ENCODE measurements at places on chromosomes 2 and 18.
A peak's percentile ranks its signal among the peaks of the same experiment; 100 is the strongest.

DNA sequence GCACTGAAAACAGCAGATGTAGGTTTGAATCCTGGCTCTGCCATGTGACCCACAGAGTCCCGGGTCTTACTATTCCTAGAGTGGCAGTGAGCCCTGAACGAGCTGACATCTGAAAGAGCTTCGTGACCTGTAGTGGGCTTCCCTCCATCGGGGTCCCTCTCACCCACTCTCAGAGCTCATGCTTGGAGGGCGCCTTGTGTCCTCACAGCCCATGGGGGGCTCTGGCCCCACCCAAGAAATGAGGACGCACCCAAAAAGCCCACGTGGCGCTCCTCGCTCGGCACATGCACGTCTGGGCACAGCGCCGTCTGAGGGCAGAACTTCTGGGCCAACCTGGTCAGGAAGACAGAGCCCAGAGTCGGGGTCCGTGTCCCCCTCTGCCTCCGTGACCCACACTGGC, 23.7 kb downstream of the LBH start:
- no peak for DNase-seq

GRCh38 chr2:72981536-72981935, 64.2 kb downstream of the EMX1 start:
- peak; percentile 38 for DNase-seq

DNA sequence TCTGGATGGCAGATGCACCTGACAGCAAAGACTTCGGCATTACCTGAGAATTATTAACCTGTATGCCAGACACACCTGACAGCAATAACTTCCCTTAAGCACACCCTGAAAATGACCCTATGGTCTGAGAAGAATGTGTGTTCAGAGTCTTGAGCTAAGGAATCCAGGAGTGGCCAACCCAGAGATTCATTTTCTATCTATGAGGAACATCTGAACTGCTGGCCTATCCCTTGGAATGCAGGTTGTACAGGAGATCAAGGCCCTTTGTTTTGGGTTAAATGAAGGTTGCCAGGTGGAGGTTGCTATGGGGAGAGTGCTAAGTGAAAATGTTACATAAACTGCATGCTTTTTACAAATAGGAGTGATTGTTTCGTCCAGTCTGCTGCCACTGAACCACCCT, 200.9 kb upstream of the MEIS1 start:
- DNase-seq: no peak

- DNase-seq: peak; percentile 78
These were observed 42.2 kb downstream of the THNSL2 start for GRCh38 chr2:88212251-88212790.

DNA sequence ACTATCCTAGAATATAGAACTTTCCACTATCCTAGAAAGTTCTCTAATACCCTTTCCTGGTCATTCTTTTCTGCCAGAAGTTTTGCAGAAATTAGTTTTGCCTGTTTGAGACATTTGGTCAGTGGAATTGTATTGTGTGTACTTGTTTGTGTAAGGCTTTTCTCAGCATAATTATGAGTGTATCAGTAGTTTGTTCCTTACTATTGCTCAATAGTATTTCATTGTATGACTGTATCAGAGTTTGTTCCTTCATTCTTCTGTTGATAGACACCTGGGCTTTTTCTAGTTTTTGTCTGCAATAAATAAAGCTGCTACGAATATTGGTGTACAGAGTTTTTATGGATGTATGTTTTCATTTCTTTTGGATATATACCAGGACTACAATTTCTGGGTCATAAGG, 27.2 kb downstream of the CCDC138 start:
- DNase-seq: no peak

DNA sequence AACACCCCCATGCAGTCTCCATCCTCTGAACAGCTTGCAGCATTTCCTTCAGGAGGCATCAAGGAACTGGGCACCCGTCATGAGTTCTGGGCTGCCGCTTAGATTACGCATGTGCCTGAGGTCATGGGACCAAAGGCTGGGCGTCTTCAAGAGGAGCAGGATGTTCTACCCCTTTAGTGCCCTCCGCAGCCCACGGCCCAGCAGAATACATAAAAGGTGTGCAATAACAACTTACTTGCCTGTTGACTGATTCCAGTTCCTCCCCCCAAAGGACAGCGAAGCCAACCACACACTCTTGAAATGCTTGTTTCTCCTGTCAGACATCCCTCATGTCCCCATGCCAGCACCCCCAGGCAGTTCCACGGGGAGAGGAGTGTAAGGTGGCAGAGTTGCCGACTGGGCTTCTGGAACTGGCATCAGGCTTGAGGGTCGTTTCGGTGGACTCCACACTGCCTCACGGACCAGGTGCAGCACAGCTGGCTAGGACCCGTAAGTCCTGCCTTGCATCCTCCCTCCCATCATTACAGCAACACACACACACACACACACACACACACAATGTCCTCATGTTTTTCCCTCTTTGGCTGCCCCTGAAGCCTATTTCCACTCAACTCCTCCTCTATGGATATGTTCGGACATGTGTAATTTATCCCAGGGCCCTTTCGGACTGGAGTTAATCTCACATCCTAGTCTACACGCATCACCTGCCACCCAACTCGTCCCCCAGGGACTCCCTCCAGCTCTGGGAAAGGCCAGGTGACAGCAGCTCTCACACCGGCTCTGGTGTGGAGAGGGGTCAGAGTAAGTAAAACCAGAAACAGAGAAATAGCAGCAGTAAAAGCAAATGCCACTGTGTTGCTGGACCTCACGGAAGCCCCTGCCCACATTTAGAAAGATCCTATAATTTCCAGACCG, 200.7 kb downstream of the BCL11A start:
- DNase-seq: no peak

DNA sequence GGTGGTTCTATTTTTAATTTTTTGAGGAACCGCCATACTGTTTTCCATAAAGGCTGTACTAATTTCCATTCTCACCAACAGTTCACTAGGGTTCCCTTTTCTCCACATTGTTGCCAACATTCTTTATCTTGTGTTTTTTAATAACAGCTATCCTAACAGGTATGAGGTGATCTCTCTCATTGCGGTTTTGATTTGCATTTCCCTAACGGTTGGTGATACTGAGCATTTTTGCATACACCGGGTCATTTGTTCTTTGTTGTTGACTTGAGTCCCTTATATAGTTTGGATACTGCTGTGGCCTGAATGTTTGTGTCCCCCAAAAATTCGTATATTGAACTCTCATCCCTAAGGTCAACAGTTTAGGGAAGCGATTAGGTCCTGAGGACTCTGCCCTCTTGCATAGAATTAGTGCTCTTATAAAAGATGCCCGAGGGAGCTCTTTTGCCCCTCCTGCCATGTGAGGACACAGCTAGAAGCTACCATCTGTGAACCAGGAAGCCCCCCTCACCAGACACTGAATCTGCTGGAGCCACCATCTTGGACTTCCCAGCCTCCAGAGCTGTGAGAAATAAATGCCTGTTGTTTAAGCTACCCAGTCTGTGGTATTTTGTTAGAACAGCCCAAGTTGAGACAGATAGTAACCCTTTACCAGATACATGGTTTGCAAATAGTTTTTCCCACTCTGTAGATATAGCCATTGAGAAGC, 4.7 kb downstream of the IMP4 start:
- DNase-seq: no peak

DNA sequence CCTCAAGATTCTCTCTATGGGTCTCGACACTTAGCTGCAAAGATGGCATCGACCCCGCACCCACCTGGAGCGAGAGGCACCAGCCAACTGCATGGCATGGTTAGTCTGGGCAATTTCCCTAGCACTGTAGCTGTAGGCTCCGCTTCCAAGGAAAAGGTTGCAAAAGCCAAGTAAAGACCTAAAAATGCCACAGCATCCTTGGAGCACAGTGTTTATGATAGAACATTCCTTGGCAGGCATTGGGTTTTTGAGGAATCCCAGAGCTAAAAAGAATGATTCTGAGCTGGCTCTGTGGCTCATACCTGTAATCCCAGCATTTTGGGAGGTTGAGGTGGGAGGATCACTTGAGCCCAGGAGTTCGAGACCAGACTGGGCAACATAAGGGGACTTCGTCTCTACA, 22.9 kb downstream of the QPCT start:
- DNase-seq: no peak

DNA sequence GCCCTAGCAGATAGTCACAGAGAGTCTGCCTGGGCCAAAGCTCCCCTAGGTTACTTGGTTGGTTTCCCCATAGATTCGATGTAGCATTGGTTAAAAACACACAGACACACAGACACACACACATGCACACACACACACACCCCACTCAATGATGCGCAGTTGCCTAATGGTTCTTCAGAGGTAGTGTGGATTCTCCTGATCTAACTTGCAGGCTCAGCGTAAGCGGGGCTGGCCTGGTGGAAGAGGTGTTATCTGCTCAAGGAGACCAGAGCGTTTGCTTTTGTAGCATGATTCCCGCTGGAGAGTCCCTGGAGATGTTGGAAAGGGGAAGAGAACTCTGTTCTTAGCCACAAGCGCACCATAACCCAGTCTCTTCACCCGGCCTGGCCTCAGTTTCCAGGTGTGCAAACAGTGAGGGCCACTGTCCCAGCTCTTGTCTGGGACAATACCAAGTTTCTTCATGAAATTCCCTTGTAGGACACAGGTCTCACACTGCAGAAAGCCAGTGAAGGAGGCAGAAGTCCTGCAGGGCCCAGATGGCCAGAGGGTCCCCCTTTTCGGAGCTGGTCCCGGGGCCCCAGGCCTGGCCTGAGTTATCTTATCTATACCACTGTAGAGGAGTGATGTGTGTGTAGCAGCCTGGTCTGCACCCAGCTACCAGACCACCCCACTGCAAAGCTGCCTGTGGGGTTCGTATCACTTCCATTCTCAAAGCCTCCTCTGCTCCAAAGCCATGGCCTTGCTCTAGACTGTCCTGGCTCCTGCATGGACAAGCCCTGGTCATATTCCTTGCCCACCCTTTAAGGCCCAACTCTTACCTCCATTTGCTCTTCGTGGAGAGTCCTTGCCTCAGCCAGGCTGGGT, 3.7 kb downstream of the ACKR3 start:
- DNase-seq: no peak

- peak; percentile 88 for DNase-seq
These were observed 52.8 kb upstream of the IL1RL1 start for GRCh38 chr2:102258386-102259074.

GRCh38 chr2:222434204-222434603, 9.9 kb downstream of the SGPP2 start:
- no peak for DNase-seq

DNA sequence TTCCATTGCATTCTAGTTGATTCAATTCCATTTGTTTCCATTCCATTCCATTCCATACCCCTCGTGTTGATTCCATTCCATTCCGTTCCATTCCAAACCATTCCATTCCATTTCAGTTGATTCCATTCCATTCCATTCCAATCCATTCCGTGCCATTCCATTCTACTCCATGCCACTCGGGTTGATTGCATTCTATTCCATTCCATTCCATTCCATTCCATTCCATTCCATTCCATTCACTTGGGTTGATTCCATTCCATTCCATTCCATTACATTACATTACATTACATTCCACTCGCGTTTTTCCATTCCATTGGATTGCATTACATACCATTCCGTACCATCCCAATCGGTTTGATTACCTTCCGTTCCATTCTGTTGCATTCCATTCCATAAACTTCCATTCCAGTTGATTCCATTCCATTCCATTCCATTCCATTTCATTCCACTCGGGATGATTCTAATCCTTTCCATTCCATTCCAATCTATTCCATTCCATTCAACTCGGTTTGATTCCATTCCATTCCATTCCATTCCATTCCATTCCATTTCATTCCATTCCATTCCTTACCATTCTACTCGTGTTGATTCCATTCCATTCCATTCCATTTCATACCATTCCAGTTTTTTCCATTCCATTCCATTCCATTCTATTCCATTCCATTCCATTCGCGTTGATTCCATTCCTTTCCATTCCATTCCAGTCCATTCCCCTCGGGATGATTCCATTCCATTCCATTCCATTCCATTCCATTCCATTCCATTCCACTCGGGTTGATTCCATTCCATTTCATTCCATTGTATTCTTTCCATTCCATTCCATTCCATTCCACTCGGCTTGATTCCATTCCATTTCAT, 1140.4 kb downstream of the RPIA start:
- no peak for DNase-seq

DNA sequence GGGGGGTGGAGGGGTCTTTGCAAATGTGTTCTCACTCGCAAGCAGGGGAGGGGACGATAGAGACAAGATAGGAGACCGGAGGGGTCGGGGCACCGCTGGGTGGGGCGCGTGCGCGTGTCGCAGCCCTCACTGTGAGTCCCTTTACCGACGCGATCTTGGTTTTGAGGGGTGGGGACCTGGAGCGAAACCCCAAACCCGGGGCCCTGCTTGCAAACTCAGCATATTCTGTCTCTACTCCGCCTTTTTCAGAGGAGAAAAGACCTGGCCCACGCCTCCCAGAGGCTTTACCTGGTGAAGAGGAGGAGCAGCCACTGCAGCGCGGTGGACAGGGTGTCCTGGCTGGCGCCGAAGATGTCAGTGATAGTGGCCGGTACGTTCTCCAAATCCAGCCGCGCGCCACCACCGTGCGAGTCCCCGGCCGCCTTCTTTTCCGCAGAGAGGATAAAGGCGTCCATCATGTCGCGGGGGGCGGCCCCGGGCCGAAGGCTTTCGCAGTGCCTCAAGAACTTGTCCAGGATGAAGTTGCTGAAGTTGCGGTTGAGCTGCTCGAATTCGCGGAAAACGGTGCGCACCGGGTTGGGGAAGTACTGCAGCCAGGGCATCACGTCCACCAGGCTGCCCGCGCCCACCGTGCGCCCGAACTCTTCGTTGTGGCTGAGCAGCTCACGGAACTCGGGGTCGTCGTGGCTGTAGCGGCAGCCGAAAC, 1.7 kb downstream of the CYP1B1 start:
- DNase-seq: no peak

DNA sequence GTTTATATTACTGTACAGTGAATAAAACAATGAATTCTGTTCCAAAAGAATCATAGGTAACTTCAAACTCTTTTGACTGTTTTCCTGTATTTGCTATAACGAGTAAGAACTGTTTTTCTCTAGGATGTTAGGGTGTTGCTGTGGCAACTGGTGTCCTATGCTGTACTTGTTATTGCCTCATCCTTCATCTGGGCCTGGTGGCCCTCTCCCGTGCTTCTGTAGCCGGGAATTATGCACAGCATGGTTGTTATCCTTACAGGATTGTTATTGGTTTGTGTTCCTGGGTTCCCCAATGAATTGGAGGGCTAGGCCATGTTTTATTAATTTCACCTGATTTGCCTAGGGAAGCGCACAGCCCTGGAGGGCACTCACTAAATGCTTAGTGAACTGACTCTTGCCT, 279.2 kb downstream of the PTPRM start:
- no peak for DNase-seq

DNA sequence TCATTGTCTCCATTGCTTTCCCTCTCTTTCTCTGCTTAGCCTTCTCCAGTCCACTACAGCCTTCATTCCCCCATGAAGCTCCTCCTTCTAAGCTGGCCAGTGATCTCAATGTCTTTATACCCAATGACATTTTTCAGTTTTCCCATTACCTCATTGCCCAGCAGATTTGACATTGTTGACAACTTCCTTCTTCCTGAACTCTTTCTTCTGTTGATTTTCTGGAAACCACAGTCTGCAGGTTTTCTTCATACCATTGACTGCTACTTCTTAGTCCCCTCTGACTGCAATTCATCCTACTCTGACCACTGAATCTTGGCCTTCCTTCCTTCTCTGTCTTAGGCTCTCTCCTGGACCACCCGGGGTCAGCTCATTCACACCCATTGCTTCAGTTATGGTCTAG, 22.9 kb upstream of the SPP2 start:
- DNase-seq: no peak
